ENCODE measurements at places on chromosomes 6 and 20.

DNA sequence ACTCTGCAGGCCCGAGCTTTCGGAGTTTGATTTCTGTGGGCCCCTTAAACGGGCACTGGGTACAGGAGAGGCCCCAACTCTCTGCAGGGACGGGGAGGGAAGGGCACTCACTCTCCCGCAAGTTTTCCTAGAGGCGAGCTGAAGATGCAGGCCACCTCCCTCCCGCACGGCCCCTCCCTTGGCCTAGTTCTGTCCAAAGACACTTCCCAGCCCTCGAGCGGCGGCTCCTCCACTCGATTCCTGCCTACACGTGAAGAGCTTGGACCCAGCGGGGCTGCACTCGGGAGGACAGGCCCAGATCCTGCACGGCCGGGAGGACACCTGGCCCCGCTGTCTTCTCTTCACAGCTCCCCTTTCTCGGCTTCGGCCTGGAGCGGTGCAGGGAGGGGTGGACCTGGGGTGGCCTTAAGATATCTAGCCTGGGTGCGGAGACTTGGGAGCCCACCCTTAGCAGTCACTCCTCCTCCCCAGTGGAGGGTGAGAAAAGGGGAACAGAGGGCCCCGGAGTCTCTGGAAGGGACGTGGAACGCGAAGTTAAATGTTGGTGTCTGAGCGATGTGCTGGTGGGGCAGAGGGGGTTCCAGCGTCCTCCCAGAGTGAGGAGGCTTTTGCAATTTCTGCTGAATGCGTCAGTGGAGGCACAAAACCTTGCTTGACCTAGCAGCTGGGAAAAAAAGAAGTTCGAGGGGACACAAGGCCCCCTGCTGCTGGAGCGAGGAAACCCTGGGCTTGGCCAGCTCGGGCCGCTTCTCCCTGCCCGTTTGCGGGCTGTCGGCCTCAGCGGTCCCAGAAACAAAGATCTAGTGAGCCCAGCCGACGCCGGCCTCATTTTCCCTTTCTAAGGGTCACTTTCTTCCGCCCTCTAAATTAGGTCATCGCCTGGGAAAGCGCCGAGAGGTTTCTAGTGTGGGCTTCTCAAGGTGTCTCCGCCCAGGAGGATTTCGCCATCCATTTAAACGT lies 4.9 kb downstream of the OLIG3 start:
- DNase-seq: no peak

- DNase-seq: no peak
These were observed 57.0 kb downstream of the CD40 start for GRCh38 chr20:46175127-46175494.

GRCh38 chr20:44836601-44837120 lies 26.3 kb upstream of the RIMS4 start:
- DNase-seq: no peak

- DNase-seq: peak; percentile 93
These were observed 13.1 kb upstream of the PBOV1 start for GRCh38 chr6:138231381-138231886.

GRCh38 chr6:18264923-18265377 lies 620 bp upstream of the DEK start:
- DNase-seq: no peak

DNA sequence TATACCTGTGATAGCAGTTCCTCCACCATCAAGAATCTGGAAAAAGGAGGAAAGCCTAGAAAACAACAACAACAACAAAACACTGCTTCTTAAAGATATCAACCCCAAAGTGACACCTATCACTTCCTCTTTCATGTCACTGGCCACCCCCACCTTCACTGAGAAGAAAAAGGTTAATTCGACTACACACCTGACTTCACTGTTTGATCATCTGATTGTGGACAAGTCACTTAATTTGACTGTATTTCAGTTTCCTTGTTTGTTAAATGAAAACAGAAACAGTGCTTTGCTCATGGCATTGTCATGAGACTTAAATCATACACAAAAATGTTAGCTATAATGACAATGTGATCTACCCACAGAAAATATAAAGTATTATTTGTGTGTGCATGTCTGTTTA lies 280.6 kb upstream of the SULF2 start:
- no peak for DNase-seq

DNA sequence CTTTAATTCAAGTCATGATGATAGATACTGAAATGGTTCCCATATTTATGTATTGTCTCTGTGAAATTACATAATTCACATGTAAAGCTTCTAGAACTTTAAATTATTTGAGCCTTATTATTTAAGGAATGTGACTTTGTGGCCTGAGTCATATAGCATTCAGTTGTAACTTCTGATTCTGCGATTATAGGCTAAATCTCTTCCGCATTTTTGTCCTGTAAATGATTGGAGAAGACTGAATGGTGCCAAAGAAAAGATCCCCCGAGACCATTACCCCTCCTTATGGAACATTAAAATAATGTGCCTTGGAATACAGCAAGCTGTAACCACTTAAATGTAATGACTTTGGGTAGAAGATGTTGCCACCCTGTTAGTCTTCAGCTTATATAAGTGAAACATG lies 63.3 kb upstream of the MAP7 start:
- DNase-seq: no peak

GRCh38 chr6:155493694-155494143 lies 38.1 kb upstream of the NOX3 start:
- DNase-seq: peak; percentile 34

Data from DMS53 (cell line).